ENCODE measurements at places on chromosomes 12 and 14.

GRCh38 chr12:18345021-18345735 is 83.9 kb downstream of the PIK3C2G start:
- no peak for DNase-seq

- peak; percentile 30 for DNase-seq
Observed at GRCh38 chr12:2691345-2692071, 103.3 kb upstream of the FKBP4 start.

DNA sequence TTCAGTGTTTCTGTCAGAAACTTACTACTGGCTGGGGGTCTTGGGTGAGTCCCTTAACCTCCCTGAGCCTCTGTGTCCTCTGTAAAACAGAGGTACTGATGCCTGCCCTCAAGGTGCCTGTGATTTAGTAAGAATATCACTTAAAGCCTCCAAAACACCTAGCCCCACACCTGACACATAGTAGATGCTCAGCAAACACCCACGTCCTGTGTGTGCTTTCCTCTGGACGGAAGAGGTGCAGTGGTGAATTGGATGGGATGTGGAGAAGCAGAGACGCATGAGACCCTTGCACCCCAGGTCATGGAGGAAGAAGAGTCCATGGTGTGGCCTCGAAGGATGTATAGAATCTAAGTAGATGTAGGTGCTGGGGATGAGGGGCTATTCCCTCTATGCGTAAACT is 110.6 kb downstream of the LGMN start:
- DNase-seq: no peak

DNA sequence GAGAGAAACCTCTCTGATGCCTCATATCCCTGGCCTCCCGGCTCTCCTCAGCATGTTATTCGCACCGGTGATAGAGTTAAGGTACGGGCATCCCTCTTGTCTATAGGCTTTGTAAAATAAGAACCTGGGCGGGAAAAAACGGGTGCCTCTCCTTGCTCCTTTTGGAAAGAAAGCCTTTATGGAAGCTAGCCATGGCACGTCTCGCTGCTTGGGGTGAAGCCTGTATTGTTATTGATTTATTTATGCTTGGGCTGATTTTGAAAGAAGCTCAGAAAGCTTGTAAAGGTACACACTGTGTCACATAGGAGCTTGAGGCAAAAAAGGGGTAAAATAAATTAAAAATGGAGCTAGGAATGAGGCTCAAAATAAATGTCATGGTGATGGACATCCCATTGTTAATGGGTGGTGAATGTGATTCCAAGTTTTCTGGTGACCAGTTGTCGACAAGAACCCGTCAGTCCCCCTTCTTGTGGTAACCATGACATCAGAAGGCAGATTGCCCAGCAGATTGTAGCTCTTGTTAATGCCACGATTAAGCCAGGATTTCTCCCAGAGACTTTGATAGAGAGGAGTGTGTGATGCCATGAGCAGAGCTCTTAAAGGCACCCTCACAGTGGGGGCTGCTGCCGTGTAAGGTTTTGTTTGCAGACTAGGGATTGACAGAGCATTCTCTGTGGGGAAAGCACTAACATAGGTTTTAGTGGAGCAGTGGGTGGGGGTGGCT is 50.4 kb upstream of the ASPG start:
- DNase-seq: no peak

- peak; percentile 76 for DNase-seq
Observed at GRCh38 chr14:31419967-31420318, 407 bp downstream of the HEATR5A start.

- DNase-seq: no peak
Observed at GRCh38 chr14:28762303-28762954, 4.2 kb upstream of the FOXG1 start.

DNA sequence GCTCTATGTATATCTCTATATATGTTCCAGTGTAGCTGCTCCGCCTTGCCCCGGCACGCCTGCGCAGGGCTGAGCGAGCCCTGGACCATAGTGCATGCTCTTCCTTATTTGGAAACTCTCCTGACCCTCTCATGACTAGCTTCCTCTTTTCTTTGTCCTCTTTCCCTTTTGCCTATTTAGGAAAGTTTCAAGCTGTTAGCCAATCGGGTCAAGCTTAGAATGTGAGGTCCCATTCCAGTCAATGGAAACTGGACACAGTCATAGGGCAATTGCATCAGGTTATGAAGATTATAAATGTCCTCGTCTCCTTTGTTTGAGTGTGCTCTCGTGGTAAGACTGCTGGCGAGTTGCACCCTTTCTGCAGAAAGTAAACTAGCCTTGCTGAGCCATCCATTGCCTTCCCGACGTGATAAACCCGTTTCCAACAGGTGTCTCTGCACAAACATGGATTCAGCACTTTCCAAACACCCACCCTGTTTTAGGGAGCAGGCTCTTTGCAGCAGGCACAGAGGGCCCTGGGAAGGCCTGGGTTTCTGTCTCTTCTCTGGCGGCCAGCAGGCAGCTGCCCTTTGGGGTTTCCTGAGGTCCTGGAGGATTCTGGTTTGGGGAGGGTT is 30.9 kb downstream of the CCDC92 start:
- no peak for DNase-seq

DNA sequence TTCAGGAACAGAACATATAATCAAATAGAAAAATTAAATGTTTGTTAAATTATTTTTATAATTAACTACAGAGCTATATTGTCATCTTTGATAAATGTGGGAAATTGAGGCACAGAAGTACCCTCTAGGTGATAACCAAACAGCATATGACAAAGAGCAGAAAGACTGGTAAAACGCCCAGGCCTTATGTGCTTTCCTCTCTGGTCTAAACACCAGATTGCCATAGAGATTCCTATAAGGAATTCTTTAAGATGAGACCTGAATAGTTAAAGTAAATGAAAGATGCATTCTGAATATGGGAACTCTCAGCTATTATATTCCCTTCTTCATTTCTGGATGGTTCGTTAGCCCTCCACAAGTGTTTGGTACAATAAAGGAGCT is 140.0 kb upstream of the SOX5 start:
- DNase-seq: no peak

Data from mucosa of descending colon (tissue), 3 donors.